Naive thymus-derived CD4-positive, alpha-beta T cell (primary cell): ENCODE measurements at places on chromosomes 1 and 21. TPM values are rescaled to one million over a fixed set of nuclear protein-coding genes. Genes with fewer than 3 reads are reported as not detected.
A peak's percentile ranks its signal among the peaks of the same experiment; 100 is the strongest.

The OLIG2 gene
- not detected for total RNA-seq

DNA sequence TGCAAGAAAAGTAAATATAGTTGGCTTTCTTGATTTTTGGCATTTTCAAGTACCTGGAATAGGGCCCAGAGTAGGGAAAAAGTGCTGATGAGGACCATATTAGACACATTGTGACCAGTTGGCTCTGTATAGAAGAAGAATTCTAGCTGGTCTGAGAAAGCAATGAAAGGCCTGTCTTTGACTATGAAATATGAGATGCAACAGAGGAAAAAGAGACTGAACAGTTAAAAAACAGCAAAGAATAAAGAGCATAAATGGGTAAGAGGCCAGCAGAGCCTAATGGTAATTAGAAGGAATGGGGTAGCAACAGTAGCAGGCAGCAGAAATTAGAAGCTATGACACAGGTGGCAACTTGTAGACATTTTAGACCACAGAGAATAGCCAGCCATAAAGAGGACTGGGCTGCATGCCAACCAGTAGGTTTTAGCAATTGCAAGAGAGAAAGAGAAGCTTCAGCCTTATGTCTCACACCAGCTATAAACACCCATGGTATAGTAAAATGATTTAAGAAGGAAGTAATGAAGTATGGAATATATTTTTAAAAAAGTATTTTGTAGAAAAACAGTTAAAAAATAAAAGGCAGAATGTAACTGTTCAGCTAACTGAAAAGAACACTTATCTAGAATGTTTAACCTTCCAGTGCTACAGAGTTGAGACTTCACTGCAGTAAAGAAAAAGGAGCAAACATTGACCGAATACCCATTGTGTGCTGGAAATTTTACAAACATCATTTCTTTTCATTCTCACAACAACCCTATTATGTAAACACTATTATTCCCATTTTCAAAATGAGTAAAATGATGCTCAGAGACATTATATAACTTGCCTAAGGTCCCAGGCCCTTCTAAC, 114.1 kb downstream of the LHX4 start:
- no peak for DNase-seq

The C1QC gene
- not detected for total RNA-seq

GRCh38 chr1:2119886-2120285, 69.7 kb downstream of the PRKCZ start:
- DNase-seq, result no peak

DNA sequence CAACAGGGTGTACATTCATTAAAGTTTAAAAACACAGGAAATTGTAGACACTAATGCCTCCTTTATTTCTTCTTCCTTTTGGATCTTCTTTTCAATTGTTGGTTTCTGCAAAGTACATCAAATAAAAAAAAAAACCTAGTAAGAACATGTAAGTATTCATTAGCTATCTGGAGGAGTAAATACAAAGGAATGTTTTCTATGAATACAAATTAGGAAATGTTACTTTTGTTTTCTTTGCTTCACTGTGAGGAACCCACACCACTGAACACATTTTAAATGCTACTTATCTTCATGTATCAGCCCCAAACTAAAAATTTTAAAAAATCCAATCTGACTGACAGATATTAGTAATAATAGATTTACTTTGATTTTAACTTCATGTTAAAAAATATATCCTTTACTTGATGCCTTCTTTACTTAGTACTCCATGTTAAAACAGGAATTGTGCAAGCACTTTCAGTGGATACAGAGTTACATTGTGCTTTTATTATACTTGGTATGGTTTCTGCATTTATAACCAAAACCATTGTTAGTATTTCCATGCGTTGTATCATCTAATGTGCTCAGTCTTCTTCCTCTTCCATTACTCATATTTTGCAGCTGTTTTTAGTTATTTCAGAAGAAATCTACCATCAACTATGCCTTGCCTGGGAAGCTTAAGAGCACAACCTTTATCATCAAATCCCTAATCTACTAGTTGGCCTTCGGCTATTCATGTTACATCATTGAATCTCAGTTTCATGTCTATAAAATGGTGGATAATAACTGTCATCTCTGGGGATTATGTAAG, 236.9 kb upstream of the DPYD start:
- DNase-seq, result no peak

The GJA8 gene
- not detected in 2 replicates for total RNA-seq

The TPTE gene
- total RNA-seq, result not detected

GRCh38 chr1:172969611-172970010, 81.1 kb downstream of the TNFSF18 start:
- no peak for DNase-seq

GRCh38 chr1:184838504-184838951, 83.9 kb upstream of the EDEM3 start:
- no peak for DNase-seq

- DNase-seq, result no peak
Measured at GRCh38 chr1:7501084-7501491, 270.0 kb upstream of the VAMP3 start.

GRCh38 chr21:25175938-25176337, 431.3 kb downstream of the MRPL39 start:
- DNase-seq, result no peak

GRCh38 chr1:151615711-151616504, 4.1 kb downstream of the SNX27 start:
- DNase-seq, result no peak

DNA sequence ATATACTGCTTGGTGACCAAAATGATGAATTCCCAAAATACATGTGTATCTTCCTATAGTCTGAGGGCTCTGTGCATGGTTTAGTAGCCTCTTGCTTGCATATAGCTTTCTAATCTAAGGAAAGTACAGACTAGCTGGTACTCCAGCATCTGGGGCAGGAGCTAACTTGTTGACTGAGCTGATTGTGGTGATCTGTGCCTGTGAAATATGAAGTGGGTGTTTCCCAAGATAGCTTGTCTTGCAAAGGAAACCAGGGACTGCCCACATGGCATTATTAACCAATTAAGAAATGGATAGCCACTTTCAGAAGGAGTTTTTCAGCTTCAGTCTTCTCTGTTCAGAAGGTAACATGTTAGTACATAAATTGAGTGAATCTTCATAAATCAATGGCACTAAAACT, 219.8 kb downstream of the NEGR1 start:
- DNase-seq, result no peak

- DNase-seq, result no peak
Measured at GRCh38 chr1:107323784-107324183, 182.9 kb downstream of the NTNG1 start.

The C1orf115 gene
- 1.5 TPM for total RNA-seq

GRCh38 chr1:43274125-43274803, 4.5 kb downstream of the TMEM125 start:
- DNase-seq, result peak; percentile 43

GRCh38 chr1:84348759-84349158, 47.3 kb downstream of the SAMD13 start:
- DNase-seq, result no peak

The PLXNA2 gene
- 1.2 TPM for total RNA-seq

DNA sequence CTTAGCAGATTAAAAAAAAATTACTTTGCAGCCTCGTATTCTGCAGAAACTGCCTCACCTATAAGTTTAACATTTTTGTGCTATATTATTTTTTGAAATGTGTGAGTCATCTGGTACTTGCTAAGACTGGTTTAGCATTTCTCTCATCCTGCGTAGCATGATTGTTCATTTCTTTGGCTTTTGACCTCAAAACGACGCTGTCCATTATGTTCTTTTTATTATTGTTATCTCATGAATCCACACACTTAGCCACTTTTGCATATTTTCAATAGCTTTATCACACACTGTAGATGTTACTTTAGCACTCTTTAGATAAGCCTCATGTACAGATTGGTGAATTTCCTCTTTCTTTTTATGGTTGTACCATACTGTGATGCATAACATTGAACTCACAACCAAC, 1004.9 kb upstream of the NCAM2 start:
- DNase-seq, result no peak

- no peak for DNase-seq
Measured at GRCh38 chr1:175566247-175566646, 177.1 kb downstream of the TNR start.

GRCh38 chr1:21766210-21766609, 16.7 kb downstream of the USP48 start:
- no peak for DNase-seq

The CACNA1S gene
- total RNA-seq, result not detected
